CD8-positive, alpha-beta memory T cell (primary cell): ENCODE measurements at places on chromosomes 2 and 18.

DNA sequence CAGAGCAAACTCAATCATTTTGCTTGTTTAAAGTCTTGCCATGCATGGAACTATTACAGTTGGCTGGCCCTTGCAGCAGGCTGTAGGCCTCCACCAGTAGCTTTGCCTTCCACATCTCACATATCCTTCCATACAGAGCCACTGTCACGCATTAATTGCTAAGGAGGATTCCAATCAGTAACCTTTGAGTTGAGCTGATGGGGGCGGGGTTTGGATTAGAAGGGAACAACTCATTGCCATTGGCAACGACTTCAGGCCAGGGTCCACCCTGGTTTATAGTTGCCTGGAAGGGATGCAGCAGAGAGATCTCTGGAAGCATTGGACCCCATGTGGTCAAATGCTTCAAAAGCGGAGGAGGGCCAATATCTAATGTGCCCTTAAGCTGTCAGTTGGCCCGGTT, 63.3 kb upstream of the TTC39C start:
- no peak for DNase-seq

DNA sequence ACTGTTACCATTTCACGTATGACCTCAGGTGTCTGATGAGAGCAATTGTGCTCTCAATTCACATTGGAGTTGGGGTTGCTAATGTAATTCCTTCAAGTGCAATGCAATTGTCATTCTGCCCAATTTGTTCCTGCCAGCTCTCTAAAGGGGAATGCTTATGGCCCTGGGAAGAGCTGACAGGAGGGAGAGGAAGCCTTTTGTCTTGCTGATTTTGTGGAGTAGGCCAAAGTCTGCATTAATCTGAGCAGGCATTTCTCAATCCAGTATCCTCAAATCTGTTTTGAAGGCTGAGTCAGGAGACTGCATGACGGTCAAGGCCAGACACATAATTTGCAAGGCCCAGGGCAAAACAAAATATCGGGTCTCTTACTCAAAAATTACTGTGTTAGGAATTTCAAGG, 326.4 kb upstream of the SPHKAP start:
- no peak for DNase-seq

DNA sequence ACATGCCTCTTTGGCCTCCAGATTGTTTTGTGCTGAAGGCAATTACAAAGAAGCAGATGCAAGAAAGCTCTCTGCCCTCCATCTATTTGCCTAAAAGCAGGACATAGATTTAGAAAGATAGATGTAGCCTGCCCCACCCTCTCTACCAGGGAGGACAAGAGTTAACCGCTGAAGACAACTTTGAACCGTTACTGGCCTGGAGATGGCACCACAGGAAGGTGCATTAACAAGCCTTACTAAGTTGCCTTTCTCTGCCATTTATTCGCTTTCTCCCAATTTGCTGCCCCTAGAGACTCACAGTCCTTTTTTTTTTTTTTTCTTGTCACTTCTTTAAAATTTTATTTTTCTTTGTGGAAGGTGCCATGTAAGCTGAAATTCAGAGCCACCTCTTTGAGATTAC, 28.8 kb upstream of the RMDN2 start:
- no peak for DNase-seq

DNA sequence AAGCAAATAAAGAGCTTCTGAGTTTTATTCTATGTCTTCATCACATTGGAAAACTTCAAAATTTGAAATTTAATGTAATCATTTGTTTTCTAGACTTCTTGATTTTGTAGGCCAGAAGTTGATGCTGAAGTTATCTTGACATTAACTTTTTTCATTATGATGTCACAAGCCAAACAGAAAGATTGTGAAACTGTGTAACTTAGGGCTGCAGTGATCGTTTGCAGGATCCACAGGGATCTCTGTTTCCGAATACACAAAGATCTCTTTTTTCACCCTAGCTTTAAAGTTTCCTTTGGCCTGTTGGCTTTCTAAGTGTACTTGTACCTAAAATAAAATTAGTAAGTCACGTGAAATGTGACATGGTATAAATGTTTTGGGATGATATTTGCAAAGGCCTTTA, 594.9 kb upstream of the CDH2 start:
- DNase-seq: no peak

GRCh38 chr2:82665691-82666090, 1793.4 kb downstream of the SUCLG1 start:
- no peak for DNase-seq

DNA sequence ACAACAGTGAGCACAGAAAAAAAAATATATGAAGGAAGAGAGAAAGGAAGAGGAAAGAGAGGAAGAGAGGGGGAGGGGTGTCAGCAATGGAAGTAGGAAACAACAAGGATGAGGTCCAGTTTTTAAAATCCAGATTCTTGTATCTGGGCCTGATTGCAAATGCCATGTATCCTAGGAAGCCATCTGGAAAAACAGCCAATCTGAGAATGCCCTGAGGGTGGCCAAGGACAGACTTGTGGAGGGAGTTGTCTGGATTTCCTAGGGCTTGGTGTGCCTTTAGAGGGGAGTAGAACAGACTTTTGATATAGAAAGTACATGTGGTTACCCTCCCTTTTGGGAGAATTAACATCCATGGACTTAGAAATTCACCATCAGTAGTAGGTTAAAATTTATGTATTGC, 47.1 kb downstream of the PRKCE start:
- DNase-seq: no peak

GRCh38 chr2:161243312-161243711, 64.9 kb upstream of the PSMD14 start:
- DNase-seq: no peak

DNA sequence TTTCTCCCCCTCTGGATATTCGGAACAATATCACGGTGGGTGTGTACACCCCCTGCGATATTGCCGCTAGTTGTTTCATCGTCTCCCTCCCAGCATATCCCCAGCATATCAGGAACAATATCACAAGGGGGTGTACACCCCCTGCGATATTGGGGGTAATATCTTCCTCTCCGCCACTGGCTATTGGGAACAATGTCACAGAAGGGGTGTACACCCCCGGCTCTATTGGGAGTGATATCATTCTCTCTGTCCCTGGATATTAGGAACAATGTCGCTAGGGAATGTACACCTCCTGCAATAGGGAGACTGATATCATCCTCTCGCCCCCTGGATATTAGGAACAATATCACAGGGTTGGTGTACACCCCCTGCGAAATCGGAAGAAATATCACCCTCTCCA, 1932.0 kb downstream of the SUCLG1 start:
- DNase-seq: no peak

DNA sequence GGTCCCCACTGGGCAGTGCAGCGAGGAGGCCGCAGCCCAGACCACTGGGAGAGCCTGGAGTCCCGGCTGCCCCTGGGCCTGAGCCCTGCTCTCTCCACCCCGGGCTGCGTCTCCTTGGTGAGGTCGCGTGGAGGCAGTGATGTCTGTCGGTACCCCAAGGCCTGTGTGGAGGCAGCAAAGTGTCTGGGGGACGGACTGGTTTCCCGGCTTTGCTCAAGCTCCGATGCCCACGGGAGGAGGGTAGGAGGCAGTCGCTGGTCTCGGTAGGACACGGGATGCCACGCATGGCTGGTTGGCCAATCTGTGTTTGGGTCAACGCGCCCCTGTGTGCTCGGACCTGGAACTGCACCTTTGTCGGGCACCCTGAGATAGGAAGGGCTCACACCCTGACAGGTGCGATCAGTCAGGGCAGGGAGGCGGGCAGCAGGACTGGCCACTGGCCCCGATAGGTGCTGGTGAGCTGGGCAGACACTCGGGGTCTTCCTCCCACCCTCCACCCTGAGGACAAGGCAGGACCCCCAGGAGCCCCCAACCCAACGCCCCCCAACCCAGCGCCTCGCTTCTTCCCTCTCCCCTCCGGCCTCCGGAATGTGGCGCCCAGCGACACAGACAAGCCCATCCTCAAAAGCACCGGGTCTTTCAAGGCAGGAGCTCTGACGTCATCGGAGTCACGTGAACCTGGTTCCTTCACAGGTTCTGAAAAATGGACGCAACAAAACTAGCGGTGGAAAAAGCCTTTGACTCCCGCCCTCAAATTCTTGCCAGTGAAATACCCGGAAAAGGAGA, 288.6 kb downstream of the NDUFA10 start:
- no peak for DNase-seq

GRCh38 chr2:189519631-189520387, 60.8 kb downstream of the SLC40A1 start:
- DNase-seq: no peak

- DNase-seq: no peak
Measured at GRCh38 chr2:7281231-7282201, 364.3 kb downstream of the RNF144A start.

DNA sequence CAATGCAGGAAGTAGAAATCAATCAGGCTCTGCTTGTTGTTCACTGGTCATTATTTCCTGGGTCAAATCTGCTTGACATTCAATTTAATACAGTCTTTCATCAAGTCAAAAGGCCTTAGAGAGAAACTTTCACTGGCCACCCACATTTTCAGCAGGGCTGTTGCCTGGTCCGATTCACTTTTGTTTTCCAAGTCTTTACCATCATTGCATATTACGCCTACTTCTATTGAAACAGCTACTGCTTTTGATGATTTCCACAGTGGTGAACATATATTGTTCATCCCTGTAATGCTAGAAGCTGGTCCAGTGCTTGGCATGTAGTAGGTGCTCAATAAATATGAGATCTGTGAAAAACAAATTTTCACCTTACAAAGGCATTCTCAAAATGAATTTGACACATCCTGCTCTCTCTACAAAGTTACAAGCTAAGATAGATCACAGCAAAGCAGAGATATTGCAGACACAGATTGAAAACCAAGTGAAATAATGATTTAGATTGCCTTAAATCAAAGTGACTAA, 600.1 kb downstream of the ARHGAP15 start:
- DNase-seq: no peak

GRCh38 chr2:195477248-195477995, 179.6 kb upstream of the SLC39A10 start:
- DNase-seq: no peak

DNA sequence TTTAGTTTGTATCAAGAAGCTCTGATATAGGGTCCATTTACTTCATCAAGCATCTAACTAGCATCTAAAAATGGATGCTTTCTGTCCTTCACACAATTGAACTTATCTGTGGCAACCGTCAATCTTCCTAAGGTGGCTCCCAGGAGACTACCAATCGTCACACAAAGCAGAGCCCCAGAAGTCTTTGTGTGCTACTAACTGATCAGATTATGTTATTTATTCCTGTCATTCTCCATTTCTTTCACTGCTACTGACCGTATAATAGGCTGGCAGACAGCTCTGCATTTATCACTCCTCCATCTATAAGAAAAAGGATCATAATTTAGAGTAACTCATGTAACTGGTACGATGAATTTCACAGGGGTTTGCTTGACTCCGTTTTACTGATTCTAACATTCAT, 585.0 kb upstream of the NXPH2 start:
- no peak for DNase-seq

- no peak for DNase-seq
Measured at GRCh38 chr2:32504877-32505478, 122.9 kb upstream of the TTC27 start.

GRCh38 chr2:30580391-30580790, 133.3 kb downstream of the LCLAT1 start:
- DNase-seq: no peak

- DNase-seq: no peak
Measured at GRCh38 chr2:175450029-175450760, 268.7 kb upstream of the ATP5MC3 start.

DNA sequence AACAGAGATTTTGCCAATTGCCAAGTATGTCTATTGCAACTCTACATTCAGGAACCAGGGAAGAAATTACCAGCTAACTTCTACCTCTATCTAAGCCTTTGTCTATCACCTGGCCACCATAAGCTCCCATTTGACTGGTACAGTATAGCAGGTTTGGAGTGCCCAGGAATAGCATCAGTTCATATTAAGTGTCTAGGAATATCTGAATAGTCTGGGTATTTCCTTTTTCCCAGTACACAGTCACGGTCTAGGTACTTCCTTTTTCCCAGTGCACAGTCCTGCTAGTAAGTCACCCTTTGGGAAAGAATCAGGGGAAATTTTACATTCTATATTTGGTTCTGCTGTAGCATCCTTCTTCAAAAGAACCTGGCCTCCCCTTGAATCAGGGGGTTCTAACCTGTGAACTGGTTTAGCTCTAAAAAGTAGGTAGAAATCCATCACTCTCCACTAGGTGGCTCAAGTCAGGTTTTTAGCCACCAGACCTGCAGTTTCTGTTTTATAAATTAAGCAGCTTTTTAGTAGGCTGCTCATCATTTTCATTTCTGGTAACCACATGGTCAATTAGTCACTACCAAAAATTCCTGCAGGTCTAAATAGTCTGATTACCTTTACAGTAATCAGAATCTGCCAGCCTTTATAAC, 49.3 kb upstream of the DNAJC10 start:
- DNase-seq: no peak

GRCh38 chr2:241635756-241636155, 1.2 kb downstream of the THAP4 start:
- no peak for DNase-seq

- DNase-seq: no peak
Measured at GRCh38 chr18:65279668-65280305, 471.0 kb upstream of the CDH7 start.

- DNase-seq: no peak
Measured at GRCh38 chr2:67037655-67038054, 359.5 kb upstream of the ETAA1 start.

- no peak for DNase-seq
Measured at GRCh38 chr2:8095978-8096377, 585.9 kb upstream of the ID2 start.

DNA sequence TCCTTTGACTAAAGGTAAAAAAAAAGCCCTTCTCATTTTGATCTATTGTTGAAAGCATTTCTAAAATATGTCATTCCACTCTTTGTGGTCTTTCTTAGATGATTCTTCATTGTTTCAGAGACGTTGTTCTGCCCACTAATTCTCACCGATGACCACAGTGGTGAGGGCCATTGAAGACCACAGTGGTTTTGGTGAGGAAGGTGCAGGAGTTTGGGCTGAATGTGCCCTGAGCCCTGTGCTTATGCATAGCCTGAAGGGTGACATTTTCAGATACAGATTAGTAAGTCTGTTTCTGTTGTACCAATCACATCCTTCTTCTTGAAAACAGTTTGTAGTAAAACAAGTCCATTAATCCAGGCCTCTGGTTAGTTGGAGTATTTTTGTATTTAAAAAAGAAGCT, 251.3 kb upstream of the ATP5MC3 start:
- no peak for DNase-seq

- no peak for DNase-seq
Measured at GRCh38 chr2:127623388-127624319, 22.3 kb upstream of the GPR17 start.
